ENCODE measurements at places on chromosomes 16 and 17. TPM values are rescaled to one million over a fixed set of nuclear protein-coding genes. Genes with fewer than 3 reads are reported as not detected.

- no peak for DNase-seq
Measured at GRCh38 chr16:24087891-24088410, 168.2 kb upstream of the CACNG3 start.

- DNase-seq = no peak
Measured at GRCh38 chr16:85273293-85273692, 161.0 kb upstream of the CIBAR2 start.

DNA sequence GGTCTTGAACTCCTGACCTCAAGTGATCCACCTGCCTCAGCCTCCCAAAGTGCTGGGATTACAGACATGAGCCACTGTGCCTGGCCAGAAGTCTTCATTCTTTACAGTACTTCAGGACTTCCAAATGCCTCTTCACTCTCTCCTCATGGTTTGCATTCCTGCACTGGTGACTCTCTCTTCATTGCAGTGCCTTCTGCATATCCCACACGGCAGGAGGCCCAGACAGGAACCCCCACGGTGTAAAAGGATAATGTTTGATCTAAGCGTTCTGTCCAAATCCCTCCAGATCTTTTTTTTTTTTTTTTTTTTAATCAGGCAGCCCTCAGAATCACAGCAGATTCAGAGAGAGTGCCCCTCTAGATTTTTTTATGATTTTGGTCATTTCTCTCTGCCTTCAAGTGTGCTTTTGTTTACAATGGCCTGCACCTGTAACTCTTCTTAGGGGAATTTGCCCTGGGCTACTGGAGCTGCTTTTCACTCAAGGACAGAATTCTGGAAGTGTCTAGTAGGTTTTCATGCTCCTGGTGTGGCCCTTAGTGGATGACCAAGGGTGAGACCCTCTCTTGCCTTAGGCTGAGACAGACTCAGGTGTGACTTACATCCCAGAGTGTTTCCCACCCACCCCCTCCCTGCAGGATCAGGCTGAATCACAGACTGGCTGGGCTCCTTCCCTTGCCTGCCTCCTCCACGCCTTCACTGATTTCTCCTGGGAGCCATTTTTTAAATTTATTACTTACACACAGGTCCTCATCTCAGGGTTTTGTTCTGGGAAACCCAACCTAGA lies 19.8 kb upstream of the NF1 start:
- no peak for DNase-seq

DNA sequence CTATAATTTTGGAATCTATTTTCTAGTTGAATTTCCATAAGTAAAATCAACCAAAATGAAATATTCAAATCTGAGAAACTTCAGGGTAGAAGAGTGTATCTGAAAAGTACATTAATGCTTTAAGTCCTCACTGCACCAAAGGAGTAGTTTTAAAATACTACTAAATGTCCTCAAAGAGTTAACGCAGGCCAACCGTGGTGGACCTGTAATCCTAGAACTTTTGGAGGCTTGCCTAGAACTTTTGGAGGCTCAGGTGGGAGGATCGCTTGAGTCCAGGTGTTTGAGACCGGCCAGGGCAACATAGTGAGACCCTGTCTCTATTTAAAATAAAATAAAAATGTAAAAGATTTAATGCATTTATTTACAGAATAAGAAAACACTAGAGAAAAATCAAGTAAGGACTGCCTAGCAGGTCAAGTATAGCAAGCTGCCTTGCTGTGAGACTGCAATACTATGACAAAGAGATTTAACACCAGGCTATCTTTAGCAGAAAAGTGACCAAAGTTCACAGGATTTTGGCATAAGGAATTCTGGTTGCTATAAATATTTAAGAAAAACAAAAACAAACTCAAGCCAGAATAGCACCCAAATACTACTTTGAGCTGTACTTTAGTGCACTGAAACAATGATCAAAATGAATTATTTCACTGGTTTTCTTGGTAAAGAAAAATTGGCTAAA lies 41.0 kb downstream of the CHCT1 start:
- DNase-seq = no peak

DNA sequence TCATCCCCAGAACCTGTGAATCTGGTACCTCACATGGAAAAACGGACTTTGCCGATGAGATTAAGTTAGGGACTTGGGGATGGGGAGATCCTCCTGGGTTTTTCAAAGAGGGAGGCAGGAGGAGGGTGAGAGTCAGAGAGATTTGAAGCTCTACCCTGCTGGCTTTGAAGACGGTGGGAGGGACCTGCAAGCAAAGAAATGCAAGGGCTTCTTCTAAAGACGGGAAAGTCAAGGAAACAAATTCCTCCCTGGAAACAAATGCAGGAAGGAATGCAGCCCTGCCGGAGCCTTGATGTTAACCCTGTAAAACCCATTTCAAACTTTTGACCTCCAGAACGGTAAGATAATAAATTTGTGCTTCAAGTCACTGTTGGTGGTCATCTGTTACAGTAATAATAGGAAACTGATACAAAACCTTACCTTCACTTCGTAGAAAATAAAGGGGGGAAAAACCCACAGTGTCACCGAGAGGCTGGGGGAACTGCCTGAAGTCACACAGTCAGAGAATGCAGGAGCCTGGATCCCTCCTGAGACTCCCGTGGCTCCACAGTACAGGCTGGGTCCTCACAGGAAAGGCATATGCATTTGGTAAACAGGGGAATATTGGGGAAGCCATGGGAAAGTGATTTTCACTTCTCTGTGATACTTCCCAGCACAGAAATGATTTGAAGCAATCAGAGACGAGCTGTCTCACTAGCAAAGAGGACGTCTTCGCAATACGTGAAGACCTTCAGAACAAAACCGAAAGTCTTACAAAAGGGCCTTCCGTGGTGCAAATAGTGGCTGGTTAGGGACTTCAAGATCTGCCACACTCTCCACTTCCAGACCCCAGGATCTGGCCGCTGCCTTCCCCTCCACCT lies 58.9 kb upstream of the CLEC3A start:
- no peak for DNase-seq

Gene RBFOX1
- not detected for total RNA-seq

DNA sequence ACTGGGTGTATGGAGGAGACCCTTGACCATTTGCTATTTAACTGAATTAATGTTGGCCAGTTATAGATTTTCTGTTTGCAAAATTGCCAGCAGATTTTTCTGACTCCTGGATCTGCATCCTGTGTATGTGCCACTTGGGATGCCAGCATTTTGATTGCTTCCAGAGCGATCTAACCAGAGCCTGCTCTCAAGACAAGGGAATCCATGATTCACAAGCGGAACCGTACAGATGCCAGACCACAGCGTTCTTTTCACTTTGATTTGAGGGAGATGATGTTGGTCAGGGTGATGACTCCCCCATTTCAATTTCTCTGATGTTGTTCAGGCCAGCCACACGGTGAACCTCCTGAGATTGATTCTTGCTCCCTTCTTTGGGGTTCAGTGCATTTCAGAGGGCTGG lies 228.7 kb downstream of the CDH13 start:
- DNase-seq = no peak

Gene DNAH3
- under 0.01 TPM for total RNA-seq

- no peak for DNase-seq
Measured at GRCh38 chr16:81798311-81799137, 19.4 kb downstream of the PLCG2 start.

Gene MYO15A
- total RNA-seq = 0.20 TPM

Gene KCTD2
- total RNA-seq = 14.4 TPM

DNA sequence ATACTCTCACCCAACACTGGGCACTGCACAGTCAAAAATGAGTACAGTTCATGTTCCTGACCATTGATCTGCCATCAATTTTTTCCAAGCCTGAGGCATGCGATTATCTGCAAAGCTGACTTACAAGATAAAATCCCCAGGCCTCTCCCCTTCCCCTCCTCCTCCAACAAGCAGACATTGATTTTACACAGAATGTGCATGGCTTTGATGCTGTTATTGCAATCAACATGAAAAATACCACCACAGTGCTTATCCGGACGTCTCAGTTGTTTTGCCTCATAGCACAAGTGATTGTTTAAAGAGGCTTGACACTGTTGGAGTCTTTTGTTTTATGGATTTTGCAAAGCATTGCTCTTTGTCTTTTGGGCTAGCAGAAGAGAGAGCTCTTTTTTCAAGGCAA lies 163.8 kb downstream of the TOX3 start:
- no peak for DNase-seq

GRCh38 chr16:60553090-60553757 lies 1483.0 kb downstream of the CDH8 start:
- no peak for DNase-seq

Gene PRR35
- total RNA-seq = not detected

- DNase-seq = no peak
Measured at GRCh38 chr16:89491974-89492687, 1.8 kb upstream of the ANKRD11 start.

DNA sequence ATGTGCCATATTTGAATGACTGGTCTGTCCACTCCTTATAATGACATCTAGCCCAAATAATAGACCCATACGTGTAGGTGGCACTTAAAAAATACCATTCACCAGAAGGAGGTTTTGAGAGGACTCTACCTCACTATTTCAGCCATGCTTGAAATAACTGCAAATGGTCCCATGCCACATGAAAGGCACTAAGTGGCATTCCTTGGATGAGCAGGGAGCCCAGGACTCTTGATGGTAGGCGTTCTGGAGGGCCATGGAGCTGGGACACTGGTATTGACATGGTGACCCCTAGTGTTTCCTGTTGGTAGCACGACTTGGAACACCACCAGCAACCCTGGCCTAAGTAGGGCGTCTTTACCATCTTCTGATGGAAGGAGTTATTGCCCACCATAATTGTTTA lies 148.7 kb upstream of the ZFHX3 start:
- DNase-seq = peak; percentile 33

GRCh38 chr16:83854420-83854819 lies 44.5 kb upstream of the MLYCD start:
- no peak for DNase-seq

DNA sequence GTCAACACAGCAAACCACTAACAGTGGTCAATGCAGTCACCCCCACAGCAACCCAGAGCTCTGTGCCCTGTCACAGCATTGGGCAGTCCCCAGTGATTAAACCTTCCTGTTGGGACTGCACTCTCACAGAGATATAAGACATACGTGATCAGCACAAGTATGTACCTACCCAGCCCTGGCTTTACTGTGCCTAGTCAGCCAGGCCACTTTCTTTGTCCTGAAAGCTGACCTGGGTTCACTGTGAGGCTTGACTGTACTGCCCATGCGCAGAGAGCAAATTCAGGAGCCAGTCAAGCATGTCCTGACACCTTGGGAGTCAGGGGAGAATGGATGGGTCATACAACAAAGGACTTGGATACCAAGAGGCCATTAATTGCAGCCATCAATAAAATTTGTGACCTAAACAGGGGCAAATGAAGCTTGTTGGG lies 10.9 kb upstream of the TMEM170A start:
- DNase-seq = no peak

GRCh38 chr16:88940862-88941817 lies 35.9 kb downstream of the CBFA2T3 start:
- no peak for DNase-seq

- DNase-seq = peak; percentile 10
Measured at GRCh38 chr16:19179546-19180490, 11.8 kb downstream of the SYT17 start.

DNA sequence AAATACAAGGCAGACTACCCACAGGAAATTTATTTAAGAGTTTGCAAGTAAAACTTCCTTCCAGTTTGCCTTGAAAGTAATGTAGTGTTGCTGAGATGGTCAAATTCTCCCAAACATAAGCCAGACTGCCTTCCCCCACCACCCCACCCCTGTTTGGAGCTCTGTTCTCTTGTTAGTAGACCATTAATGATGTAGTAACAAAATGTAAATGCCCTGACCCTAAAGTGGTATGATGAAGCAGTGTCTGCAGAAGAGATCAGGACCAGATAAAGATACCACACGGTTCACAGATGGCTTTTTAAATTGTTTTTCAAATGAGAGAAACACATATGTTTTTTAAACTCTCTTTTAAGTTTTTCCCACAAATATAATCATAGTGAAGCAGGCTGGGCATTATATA lies 136.4 kb upstream of the TMEM97 start:
- no peak for DNase-seq

DNA sequence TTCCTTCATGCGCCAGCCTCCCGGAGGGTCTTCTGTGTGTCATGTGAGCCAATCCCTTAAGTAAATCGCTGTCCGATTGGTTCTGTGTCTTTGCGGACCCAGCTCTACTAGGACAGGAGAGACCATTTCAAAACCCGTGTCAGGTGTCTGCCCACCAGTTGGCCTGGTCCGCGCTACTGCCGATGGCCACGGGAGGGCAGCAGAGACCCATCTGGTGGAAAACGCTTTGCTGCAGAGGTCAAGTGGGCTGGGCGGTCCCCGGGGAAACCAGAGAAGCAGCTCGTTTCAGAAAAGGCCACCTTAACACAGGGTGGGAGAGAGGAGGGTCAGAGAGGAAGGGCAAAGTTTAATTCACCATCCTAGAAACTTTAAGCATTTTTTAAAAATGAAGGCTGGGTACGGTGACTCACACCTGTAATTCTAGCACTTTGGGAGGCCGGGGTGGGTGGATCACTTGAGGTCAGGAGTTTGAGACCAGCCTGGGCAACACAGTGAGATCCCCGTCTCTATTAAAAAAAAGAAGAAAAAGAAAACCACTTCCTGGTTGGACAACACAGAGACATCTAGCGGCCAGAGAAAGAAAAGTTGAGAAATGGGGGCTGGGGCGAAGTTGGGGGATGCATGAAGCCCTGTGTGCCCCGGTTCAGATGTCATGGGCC lies 2.8 kb upstream of the CIBAR2 start:
- DNase-seq = peak; percentile 24

DNA sequence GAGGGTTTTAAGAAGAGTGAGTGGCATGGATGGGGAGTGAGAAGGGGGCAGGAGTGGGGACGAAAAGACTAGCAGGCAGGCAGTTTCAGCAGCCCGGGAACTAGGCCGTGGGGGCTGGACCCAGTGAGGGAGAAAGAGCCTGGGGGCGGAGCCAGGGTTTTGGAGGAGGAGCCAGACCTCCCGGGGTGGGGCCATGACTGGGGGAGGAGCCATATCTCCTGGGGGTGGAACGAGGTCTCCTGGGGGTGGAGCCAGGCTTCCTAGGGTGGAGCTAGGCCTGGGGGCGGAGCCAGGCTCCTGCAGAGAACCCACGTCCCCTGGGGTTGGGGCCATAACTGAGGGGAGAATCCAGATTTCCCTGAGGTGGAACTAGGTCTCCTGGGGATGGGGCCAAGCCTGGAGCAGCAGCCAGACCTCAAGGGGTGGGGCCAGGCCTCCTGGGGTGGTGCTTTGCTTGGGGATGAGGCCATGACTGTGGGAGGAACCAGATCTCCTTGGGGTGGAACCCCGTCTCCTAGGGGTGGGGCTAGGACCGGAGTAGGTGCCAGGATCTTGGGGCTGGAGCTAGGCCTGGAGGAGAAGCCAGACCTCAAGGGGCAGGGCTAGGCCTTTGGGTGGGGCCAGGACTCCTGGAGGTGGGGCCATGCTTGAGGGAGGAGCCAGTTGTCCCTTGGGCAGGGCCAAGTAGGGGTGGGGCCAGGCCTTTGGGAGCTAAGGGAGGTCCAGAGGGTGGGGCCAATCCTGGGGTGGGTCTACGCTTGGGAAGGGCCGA lies 41.7 kb upstream of the JPH3 start:
- DNase-seq = no peak

Data from pulmonary artery endothelial cell (primary cell).